ENCODE measurements at places on chromosomes 6 and 20.

- no peak for DNase-seq
These were observed 3.9 kb upstream of the PTPRA start for GRCh38 chr20:2869381-2869780.

GRCh38 chr6:19837511-19838441 is 606 bp downstream of the ID4 start:
- DNase-seq: peak; percentile 58

DNA sequence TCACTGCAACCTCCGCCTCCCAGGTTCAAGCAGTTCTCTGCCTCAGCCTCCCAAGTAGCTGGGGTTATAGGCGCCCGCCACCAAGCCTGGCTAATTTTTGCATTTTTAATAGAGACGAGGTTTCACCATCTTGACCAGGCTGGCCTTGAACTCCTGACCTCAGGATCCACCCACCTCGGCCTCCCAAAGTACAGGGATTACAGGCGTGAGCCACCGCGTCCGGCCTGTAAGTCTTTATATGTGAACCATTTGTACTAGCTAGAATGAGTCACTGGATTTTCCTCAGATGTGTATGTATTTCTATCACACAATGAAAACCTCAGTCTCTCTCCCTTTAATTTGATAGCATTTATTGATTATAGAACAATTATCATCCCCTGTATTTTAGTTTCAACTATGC is 34.0 kb downstream of the ITCH start:
- no peak for DNase-seq

GRCh38 chr6:139124887-139125672 is 9.8 kb upstream of the HECA start:
- peak; percentile 52 for DNase-seq

- peak; percentile 91 for DNase-seq
These were observed 870 bp downstream of the PAK5 start for GRCh38 chr20:9838035-9838377.

GRCh38 chr6:144582939-144583613 is 297.9 kb downstream of the UTRN start:
- DNase-seq: peak; percentile 50

GRCh38 chr6:47238456-47238995 is 71.2 kb downstream of the TNFRSF21 start:
- DNase-seq: no peak

- DNase-seq: no peak
These were observed 6.7 kb downstream of the TTLL2 start for GRCh38 chr6:167331565-167331964.

DNA sequence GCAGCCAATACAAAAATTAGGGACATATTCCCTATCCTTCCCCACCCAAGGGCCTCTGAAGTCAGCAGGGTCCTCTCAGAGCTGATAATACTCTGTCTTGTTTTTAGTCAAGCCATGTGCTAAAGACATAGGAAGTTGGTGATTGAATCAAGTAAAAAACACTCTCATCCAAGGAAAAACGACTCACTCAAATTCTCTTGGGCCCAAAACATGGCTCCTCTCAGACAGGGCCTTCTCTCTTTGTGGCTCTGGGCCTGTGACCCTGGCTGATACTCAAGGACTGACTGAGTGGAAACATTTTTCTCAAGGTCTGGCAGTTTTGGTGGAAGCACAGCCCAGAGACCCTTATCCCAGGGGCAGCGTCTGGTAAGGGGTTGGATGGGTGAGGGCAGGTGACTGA is 5.9 kb upstream of the SCML4 start:
- no peak for DNase-seq

GRCh38 chr20:44561876-44562275 is 20.5 kb upstream of the PKIG start:
- no peak for DNase-seq

- DNase-seq: no peak
These were observed 44.1 kb upstream of the ADGRF4 start for GRCh38 chr6:47654255-47654654.

Measured in NCI-H146 (cell line).